Esophagus squamous epithelium (tissue), 5 donors: ENCODE measurements at places on chromosomes 7 and 10.

DNA sequence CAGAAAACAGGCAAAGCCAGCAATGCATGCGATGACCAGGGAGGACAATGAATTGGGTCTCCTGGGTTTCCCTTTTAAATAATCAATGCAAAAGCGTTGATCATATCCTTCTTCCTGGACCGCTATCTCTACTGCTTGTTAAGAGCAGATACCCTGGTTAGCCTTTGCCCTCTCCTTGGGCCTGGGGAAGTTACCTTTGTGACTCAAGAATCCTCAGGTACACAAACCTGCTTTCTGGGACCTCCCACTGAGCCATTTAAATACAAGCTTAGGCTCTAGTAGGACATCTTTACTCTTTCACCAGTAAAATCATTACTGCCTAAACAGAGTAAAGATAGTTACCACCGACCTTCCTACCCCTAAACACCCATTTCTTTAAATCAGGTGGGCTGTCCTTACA lies 173.9 kb downstream of the WNT2 start:
- no peak for DNase-seq

DNA sequence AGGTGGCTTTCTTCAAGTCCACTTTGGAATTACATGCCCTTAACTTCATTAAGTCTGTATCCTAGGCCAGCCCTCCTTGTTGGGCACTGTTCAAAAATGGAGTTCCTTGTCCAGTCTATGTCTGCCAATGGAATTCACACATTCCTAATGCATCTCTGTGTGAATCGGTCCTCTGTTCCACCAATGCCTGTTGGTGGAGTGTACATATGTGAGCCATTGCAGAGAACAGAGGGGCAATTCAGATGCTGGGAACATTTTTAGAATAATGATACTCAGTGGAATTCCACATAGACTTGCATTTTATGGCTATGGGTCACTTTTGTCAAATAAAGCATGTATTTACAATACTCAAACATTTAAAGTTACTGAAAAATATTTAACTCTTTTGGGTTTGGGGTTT lies 108.3 kb downstream of the COL28A1 start:
- no peak for DNase-seq

GRCh38 chr10:23754179-23754578 lies 315.3 kb downstream of the OTUD1 start:
- no peak for DNase-seq

GRCh38 chr7:140041659-140042385 lies 20.9 kb downstream of the PARP12 start:
- DNase-seq, result no peak

DNA sequence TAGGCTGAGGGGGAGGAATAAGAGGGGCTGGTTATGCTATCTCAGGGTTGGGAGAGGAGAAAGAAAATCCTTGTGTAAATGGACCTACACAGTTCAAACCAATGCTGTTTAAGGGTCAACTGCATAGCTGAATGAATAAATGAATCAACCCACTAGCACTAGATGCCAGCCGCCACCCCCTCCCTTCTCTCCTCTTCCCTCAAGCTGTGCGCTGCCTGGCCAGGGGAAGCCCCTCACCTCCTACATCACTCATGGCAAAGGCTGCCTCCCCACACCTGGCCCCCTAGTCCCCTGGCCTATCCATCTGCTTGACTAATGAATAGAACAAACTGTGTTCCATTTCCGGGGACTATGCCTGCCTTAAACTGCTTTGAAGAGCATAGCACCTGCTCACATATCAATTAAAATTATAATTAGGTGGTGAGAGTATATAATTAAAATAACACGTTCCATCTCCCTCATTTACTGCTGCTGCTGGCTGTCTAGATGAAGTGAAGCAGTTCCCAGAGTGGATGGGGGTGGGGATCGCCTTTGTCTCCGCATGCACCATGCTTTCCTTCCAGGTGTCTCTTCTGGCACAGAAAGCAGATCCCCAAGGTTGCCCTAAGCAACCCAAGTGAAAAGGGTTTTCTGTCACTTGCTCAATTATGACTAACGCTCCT lies 32.6 kb downstream of the GRID1 start:
- DNase-seq, result no peak

DNA sequence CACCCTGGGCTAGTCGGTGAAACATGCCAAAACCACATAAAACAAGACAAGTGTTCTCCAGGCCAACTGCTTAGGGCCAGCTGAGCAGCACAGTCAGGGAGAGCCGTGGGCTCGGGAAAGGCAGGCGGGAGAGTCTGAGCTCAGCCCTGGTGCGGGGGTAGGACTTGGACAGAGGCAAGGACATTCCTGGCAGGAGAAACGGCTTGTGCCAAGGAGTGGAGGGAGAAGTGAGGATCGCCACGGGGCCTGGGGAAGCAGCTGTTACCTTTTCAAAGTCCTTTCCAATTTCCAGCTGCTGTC lies 4.2 kb downstream of the ELN start:
- DNase-seq, result no peak
